CD4-positive, alpha-beta T cell treated with Interleukin-12 subunit alpha and Interleukin-12 subunit beta, for 1 hour (primary cell): ENCODE measurements at places on chromosomes 7 and 10.

- DNase-seq: no peak
These were observed 81.6 kb downstream of the HIBADH start for GRCh38 chr7:27581119-27581518.

DNA sequence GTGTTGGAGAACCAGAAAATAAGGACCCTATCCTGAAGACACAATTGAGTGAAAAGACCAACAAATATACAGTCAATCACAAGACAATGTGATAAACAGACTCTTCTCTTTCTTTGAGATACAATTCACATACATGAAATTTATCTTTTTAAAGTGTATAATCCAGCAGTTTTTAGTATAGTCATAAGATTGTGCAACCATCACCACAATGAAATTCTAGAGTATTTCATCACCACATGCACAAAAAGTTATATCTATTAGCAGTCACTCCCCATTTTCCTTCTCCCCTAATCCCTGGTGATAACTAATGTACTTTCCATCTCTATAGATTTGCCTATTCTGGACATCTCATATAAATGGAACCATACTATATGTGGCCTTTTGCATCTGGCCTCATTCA is 8.2 kb upstream of the SORBS1 start:
- no peak for DNase-seq

- DNase-seq: no peak
These were observed 17.0 kb upstream of the RET start for GRCh38 chr10:43059828-43060227.

DNA sequence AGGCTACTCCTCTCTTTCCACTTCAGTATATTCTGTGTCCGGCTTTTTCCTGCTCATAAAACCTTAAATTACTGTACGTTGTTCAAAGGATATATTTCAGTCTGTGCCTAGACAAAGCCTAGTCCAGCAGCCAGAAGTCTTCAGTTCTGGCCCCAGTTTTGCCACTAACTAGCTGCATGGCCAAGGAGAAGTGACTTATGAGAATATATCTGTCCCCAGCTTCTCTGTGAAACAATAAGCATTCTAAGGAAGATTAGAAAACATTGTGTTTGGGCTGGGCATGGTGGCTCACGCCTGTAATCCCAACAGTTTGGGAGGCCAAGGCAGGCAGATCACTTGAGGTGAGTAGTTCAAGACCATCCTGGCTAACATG is 105.0 kb upstream of the HDAC9 start:
- DNase-seq: no peak

- peak; percentile 44 for DNase-seq
These were observed 2.2 kb upstream of the LRRC27 start for GRCh38 chr10:132329565-132330485.

DNA sequence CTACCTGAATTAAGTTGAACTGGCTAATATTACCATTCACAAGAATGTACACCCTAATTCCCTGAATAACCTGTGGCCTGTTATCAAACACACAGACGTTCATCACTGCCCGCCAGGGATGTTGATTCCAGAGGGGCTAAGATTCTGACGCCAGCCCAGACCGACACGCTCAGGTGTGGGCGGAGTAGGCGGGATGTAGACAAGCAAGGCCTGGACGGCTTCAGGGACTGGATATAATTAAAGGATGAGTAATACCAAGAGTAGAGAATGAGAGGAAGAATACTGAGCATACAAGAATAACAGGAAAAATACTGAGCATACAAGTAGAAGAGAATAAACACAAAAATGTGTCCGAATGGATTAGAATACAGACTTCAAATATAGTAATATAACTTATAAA is 29.0 kb downstream of the CUBN start:
- no peak for DNase-seq

DNA sequence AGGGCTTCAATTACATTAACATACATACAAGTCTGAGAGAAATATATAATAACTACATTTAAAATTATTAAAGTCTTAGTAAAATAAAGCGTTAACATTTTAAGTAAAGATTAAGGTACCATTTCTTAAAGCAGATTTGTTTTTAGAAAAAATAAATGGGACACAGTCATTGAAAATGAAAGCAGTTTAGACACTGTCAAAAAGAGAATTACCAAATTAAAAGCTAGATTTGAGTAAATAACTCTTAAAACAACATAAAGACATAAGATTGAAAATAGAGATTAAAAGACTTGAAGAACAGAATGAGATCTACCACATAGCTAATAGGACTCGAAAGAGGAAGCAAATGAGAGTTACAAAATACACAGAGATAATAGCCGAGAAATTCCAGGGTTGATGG is 562.2 kb upstream of the FOXK1 start:
- DNase-seq: no peak

DNA sequence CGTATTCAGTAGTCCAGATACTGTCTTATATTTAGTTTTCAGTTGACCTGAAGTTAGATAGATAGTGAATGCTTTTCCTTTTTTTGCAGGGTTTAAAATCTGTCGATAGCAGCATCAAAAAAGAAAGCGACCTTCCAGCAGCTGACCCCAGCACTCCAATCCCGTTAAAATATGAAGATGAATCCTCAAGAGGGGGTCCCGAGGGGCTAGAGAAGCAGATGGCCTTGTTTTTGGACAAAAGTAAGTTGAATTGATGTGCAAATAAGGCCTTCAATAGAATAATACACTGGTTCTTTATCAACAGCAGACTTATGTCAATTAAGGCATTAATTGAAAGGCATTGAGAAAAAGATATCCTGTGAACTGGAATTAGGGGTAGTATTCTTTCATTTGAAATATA is 18.7 kb downstream of the EDRF1 start:
- DNase-seq: no peak

GRCh38 chr7:56537952-56538351 is 421.7 kb upstream of the NUPR2 start:
- DNase-seq: no peak

GRCh38 chr7:30647589-30648364 is 34.5 kb downstream of the CRHR2 start:
- no peak for DNase-seq

GRCh38 chr10:79262131-79262530 is 85.1 kb upstream of the PPIF start:
- no peak for DNase-seq

- no peak for DNase-seq
These were observed 747.3 kb downstream of the LRMDA start for GRCh38 chr10:76178532-76179292.

DNA sequence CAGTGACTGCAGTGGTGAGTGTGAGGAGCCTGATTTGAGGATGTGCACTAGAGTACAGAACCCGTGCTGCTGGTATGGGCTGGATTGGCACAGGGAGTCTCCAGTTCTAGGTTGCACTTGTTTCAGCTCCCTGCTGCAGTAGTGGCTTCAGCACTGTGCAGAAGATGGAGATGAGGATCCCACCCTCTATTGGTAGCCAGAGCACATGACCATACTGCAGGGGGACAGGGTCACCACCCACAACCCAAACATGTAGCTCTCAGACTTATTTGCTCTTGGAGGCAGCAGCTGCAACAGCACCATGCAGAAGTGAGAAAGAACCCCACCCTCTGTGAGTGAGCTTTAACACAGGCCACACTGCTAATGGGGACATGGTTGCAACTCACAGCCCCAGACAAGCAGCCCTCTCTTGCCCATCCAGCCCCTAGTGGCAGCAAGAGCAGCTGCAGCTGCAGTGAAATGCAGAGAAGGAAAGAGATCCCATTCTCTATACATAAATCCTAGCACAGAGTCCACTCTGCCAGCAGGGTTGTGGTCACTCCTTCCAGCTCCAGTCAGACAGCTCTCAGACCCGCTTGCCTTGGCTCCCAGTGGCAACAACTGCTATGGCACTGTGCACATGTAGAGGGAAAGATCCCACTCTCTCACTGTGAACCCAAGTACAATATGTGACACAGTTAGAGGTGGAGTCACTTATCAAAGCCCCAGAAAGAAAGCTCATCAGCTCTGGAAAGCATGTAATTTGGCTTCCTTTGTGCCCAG is 51.4 kb upstream of the SCIN start:
- DNase-seq: no peak

- no peak for DNase-seq
These were observed 25.0 kb downstream of the LDB3 start for GRCh38 chr10:86693275-86693674.

GRCh38 chr10:14062528-14063260 is 268.0 kb downstream of the FRMD4A start:
- no peak for DNase-seq

DNA sequence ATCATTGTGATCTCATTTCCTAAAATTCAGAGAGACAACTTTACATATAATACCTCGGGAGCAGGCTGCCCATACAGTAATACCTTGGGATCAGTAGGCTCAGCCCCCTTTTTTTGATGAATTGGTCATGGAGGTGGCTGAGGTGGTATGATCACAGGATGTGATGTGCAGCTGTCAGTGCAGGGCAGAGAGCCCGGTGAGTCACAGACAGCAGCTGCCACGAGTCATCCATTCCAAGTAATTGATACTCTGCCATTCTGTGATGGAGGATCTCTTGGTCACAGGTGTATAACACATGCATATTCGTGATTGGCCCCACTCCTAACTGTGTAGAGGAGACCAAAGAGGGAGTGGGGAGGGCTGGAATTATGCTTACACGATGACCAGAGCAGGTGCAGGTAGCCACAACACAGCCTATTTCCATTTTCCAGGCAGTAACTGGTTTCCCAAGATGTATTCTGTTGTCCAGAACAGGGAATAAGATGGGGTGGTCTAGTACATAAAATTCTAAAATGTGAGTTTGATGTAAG is 14.1 kb downstream of the NRCAM start:
- no peak for DNase-seq

- no peak for DNase-seq
These were observed 44.8 kb downstream of the PRKCQ start for GRCh38 chr10:6535156-6535764.

DNA sequence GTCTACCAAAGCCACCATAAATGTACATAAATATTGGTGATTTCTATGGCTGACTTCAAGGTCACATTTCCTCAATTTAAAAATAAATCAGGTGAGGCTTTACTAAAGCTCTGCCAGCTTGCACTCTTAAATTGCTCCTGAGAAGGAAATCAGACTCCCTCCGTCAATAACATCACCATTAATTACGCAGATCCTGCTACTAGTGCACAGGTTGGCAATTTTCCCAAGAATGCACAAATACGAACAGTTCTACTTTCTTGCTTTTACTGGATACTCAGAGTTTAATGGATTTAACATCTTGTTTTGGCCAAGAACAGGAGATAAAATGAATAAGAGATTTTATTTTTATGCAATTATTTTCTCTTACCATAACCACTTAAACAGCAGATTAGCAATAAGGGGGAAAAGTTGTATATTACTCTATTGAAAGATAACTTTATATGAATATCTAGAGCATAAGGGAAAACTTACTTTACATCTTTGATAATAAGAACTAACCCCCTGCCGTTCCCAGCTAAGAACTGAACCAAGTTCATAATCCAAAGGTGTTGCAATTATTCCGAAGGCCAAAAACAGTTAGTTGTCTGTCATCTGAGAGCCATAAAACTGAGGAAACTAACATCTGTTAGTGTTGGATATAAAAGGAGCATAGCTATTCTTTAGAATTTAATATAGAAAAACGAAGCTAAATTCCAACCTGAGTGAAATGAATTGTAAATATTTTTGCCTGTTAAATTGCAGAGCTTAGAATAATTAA is 140.5 kb downstream of the TWIST1 start:
- no peak for DNase-seq

DNA sequence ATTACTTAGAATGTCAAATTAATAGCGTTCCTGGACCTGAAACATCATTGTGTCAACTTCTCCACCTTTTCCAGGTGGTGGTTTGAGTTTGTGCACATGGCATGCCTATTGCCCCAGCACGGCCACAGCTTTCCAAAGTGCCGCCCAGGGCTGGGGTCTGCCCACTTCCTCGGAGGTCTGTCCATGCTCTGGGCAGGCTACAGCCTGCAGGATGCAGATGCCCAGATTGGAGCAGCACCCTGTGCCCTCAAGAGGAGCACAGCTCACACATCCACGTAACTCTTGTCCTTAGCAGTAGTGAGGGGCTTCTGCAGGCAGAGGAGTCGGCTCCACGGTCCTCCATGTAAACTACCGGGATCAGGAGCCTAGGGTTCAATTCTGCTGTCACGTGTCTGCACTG is 238.6 kb downstream of the EBF3 start:
- DNase-seq: no peak

DNA sequence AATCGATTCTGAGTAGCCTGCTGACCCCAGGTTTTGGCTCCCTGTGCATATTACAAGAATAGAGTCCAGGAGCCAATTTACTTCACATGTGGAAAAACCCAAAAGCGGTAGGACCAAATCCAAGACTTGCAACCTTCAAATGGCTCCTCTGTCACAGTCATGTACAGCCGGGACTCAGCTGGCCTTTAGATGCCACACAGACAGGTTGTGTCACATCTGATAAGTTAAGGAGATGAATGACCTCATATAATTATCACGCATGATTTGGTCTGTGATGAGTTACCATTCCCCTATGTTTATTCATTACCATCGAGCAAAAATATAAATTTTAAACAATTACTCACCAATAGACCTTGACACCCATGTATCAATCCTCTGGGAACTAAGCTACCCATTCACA is 14.2 kb downstream of the CACNA2D1 start:
- no peak for DNase-seq

GRCh38 chr10:97320480-97321031 is 1.5 kb downstream of the FRAT1 start:
- DNase-seq: no peak

DNA sequence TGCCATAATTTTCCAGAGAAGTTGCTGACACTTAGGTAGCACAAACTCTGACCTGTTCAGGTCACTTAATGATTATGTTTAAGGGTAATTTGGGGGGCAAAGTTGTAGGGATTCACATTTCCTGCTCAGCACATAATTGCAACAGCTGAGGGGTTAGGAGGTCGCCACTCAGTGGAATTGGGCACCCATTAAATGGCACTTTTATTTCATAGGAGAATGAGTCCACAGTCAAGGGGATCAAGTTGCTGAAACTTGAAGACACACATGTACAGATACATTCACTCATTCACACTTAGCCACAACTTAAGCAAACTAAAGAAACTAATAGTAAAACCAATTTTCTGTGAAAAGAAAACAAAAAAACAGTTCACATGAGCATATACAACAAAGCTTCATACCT is 1.5 kb downstream of the PCDH15 start:
- no peak for DNase-seq

- no peak for DNase-seq
These were observed 44.0 kb downstream of the INPP5F start for GRCh38 chr10:119769886-119770285.

- DNase-seq: no peak
These were observed 613.1 kb upstream of the NRP1 start for GRCh38 chr10:33947544-33947943.

DNA sequence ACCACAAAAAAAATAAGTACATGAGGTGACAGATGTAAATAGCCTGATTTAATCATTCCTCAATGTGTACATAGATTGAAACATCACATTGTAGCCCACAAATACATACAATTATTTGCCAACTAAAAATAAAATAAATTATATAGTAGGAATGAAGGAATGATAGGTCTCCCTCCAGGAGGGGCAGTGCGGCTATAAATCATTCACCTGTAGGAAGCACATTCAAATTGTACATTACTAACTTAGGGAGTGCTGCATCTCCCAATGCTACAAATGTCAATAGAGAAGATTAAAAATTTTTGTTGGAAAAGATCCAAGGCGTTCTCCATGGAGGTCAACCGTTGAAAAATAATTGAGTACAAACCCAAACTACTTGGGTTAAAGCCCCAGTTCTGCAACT is 4.2 kb downstream of the KBTBD2 start:
- DNase-seq: no peak
